ENCODE measurements at places on chromosomes 4 and X.

- DNase-seq, result no peak
Observed at GRCh38 chr4:176957353-176958118, 164.8 kb upstream of the VEGFC start.

GRCh38 chrX:31546126-31546525, 474.3 kb upstream of the FTHL17 start:
- DNase-seq, result no peak

DNA sequence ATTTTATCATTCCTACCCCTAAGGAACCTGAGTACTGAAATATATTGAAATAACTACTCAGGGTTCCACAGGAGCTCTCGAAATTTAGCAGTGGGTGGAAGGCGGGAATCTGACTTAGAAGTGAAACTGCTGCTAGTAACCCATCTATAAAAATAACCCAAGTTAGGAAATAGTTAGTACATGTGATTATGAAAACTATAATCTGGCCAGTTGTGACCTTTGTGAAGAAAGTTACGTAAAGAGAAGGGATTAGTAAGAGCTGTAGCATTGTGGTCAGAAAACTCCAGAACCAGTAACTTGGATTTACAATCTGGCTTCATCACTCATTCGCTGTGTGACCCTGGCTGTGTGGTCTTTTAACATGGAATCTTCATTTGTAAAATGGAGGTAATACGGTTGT, 175.5 kb downstream of the RAPGEF2 start:
- no peak for DNase-seq

- DNase-seq, result no peak
Observed at GRCh38 chr4:129614611-129615010, 518.7 kb downstream of the C4orf33 start.

DNA sequence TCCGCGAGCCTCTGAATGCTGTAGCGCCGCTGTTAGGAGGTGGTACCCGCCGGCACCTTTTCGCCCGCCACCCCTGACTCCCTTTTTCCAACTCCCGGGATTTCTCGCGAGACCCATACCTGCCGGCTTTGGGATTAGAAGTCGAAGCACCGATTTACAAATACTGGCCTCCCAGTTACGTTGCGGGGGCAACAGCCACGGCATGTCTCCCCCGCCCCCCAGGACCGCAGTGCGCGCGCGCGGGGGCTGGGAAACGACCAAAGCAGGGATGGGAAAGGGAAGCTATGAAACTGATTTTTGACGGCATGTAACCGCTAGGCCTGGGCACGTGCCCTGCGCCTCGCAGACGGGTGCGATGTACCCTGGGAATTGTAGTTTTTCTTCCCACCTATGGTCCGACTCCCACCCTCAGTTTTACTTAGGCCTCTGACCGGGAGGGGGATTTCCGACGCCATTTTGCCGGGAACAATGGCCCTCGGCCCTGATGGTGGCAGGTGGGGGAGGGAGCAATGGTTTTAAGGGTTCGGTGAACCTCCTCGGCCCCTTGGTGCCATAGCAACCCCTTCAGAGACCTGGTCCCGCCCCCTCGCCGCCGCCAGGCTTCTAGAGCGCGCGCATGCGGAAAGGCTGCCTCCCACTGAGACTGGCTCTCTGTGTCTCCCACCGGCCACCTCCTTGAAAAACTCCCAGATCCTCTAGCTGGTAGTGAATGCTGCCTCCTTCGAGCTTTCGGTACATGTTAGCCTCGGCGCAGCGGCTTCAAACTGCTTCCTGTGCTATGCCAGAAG, 772 bp upstream of the WNK3 start:
- DNase-seq, result peak; percentile 21

DNA sequence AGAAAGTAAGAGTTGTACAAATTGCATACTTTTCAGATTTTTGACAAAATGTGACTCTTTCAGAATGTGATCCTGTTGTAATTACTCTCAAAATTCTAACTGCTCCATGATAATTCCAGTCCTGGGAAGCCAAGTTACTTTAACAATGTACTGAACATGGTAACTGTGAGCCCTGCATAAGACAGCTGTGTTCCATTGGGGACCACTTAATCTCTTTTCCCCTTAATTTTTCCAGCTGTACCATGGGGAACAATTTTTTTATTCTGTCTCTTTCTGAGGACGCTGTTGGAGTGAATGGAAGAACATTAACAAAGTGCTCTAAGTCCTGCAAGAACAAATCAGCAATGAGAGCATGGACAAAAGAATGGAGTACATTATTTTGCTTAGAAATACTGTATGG, 95.8 kb downstream of the UPRT start:
- no peak for DNase-seq

DNA sequence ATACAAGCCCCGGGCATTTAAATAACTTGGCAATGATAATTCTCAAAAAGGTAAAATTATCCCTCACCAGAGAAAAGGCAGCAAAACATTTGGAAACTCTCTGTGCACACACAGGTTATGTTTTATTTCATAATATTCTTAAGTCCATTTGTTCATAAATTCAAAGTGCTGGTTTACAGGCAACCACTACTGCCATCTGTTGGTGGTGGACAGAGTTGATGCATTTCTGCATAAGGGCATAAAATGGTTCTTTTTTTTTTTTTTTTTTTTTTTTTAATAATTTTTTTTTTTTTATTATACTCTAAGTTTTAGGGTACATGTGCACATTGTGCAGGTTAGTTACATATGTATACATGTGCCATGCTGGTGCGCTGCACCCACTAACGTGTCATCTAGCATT, 31.5 kb upstream of the IL21 start:
- peak; percentile 71 for DNase-seq

DNA sequence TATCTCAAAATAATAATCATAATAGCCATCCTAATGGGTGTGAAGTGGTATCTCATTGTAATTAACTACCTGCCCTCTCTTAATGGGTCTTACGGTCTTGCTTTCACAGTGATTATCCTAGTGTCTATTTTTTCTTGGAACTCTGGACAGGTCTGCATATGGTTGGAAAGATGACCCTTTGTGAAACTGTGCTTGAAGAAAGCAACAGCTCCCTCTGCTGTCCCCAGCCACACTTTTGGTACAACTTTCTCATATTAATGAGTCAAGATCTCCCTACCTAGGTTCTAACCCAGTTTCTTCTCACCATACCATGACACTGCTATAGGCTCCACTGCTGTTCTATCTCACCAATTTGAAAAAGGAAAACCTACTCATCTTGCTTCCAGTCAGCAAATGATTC, 2.4 kb downstream of the TFDP3 start:
- DNase-seq, result peak; percentile 28

GRCh38 chr4:48388525-48389154, 47.3 kb downstream of the SLAIN2 start:
- no peak for DNase-seq

GRCh38 chr4:743463-744211, 38.0 kb downstream of the PCGF3 start:
- DNase-seq, result no peak
